ENCODE measurements at places on chromosomes 1 and 21. TPM values are rescaled to one million over a fixed set of nuclear protein-coding genes. Genes with fewer than 3 reads are reported as not detected.

DNA sequence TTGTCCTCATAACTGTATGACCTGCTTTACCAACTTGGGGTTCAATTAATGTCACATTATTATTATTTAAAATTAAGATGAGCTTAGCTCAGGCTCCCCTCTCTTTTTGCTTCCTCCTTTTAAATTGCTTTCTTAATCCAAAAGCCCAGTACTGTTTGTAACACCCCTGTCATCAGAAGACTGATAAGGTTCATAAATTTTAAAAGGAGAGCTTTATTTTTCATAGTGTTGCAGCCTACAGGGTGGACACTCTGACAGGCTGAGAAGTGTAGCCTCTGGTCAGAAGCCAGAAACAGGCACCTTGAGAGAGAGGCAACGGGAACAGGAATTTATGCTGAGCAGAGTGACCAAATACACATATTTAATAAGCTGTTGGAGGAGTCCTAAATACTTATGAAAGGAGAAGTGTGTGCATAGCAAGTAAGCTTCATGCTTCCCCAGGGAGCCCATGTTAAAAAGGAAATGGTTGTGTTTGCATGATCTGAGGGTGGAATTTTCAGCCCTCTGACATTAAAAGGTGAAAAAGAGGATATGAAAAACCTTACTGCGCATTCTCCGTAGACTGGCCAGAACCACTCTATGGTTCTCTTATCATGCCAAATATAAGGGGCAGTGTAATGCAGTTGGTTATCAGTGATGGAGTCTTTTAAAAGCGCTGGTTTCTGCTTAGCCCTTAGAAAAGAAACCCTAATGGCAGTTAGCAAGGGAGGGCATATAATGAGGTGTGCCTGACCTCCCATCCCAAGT, 30.5 kb upstream of the FGGY start:
- DNase-seq: no peak
- peak overlapping the region; percentile 3 for H3K27ac ChIP-seq
- no peaks in the 10 kb centered on the region for H3K27me3 ChIP-seq
- H3K4me3 ChIP-seq: no peak overlapping the region

DNA sequence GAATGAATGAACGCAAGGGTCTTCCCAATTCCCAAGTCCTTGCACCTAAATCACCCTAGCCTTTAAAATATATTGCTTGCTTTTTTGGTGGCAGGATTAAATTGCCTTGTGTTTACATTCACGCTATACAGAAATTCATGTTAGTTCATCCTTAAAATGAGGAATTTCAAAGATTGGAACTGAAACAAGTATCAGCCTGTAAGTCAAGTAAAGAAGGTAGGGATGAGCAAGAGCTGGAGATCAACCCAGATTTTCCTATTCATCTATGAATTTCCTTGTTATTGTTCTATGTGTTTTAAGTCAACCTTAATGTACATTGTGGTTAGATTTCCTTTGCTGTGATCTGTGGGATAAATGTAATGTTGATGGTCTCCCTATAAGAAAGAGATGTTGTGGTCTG, 248.2 kb downstream of the NFIA start:
- H3K27me3 ChIP-seq: no peaks in the 10 kb centered on the region
- no peak overlapping the region for H3K27ac ChIP-seq
- peaks cover 2% of the 10 kb centered on the region for H3K36me3 ChIP-seq
- no peak for DNase-seq
- H3K4me1 ChIP-seq: peaks cover 9% of the 10 kb centered on the region

- H3K27me3 ChIP-seq: no peaks in the 10 kb centered on the region
- no peaks in the 10 kb centered on the region for H3K4me1 ChIP-seq
- DNase-seq: no peak
Observed at GRCh38 chr1:45722809-45723208, 27.6 kb downstream of the IPP start.

The CCDC190 gene
- 2.2 TPM for total RNA-seq

- no peaks in the 10 kb centered on the region for H3K36me3 ChIP-seq
- no peak for DNase-seq
- H3K4me3 ChIP-seq: no peak overlapping the region
Observed at GRCh38 chr21:45430521-45431501, 25.8 kb downstream of the COL18A1 start.

GRCh38 chr1:236890152-236891056, 95.3 kb downstream of the MTR start:
- no peak for DNase-seq
- no peak overlapping the region for H3K27ac ChIP-seq
- H3K27me3 ChIP-seq: no peaks in the 10 kb centered on the region
- no peak overlapping the region for H3K4me3 ChIP-seq
- no peaks in the 10 kb centered on the region for H3K4me1 ChIP-seq

- H3K27me3 ChIP-seq: no peaks in the 10 kb centered on the region
- H3K4me1 ChIP-seq: no peaks in the 10 kb centered on the region
- H3K36me3 ChIP-seq: no peaks in the 10 kb centered on the region
- H3K27ac ChIP-seq: no peak overlapping the region
- no peak for DNase-seq
Observed at GRCh38 chr1:91603409-91603808, 102.8 kb downstream of the CDC7 start.

The ITGB2 gene
- total RNA-seq: 65.5 TPM

GRCh38 chr1:11650331-11650991, 3.8 kb downstream of the FBXO2 start:
- no peaks in the 10 kb centered on the region for H3K4me1 ChIP-seq
- H3K4me3 ChIP-seq: no peak overlapping the region
- H3K27ac ChIP-seq: no peak overlapping the region
- peak; percentile 93 for DNase-seq
- H3K36me3 ChIP-seq: no peaks in the 10 kb centered on the region
- no peaks in the 10 kb centered on the region for H3K27me3 ChIP-seq
